ENCODE measurements at places on chromosomes 5 and 9.
A peak's percentile ranks its signal among the peaks of the same experiment; 100 is the strongest.

DNA sequence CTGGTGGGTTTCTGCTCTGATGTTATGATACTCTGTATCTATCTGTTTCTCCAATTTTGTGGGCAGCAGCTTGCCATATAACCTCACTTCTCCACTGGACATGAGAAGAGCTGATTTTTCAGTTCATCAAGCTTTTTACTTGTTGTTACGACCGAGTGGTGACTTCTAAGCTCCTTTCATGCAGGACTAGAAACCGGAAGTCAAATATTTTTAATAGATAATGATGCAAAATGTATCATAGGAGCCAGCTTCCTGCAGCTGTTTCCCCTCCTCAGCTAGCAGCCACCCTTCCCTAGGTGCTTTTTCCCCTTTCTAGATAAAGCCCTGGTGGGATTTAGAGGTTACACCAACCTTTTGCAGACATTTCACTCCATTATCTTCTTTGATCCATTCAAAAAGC is 17.0 kb upstream of the ADAM19 start:
- no peak for DNase-seq

DNA sequence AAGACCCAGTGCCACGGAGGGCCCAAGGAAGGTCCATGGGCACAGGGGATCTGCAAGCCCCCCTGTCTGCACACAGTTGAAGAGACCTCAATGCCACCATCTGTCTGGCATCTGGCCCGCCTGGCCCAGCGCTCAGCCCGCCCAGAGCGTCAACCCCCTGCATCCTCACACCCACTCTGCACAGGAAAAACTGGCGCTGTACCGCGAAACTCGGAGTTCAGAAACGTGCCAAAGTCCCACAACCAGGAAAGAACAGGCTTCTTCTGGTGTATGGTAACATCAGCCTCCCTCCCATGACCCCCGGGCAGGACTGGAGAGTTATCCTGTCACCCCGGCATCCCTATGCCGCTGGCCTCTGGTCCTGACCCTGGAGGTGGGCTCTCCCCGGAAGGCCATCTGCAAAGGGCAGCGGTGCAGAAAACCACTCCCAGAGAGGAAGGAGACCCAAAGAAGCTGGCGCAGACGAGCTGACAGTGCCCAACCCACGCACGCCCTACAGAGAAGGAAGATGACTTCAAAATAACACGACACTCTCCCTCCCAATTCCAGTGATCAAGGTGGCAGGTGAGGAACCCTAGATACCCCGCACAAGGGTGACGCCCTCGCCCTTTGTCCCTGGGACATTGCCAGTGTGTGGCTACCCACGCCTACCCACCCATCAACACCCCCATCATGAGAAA is 18.9 kb downstream of the VAV2 start:
- peak; percentile 58 for DNase-seq

DNA sequence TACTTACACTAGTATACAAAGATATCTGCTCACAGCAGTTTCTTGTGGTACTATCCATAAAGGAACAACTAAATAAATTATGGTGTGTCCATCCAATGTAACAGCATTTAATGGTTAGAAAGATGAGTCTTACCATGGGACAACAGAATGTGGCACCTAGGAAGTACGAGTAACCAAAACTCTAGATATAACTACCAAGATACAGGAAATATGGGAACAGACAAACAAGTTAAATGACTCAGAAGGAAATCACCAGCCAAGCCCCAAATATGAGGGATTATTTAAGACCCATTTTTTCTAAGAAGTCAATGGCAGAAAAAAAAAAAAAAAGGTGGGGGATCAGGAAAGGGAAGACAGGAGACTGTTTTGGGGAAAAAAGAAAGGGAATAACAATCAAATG is 294.8 kb downstream of the PRELID2 start:
- DNase-seq: no peak

DNA sequence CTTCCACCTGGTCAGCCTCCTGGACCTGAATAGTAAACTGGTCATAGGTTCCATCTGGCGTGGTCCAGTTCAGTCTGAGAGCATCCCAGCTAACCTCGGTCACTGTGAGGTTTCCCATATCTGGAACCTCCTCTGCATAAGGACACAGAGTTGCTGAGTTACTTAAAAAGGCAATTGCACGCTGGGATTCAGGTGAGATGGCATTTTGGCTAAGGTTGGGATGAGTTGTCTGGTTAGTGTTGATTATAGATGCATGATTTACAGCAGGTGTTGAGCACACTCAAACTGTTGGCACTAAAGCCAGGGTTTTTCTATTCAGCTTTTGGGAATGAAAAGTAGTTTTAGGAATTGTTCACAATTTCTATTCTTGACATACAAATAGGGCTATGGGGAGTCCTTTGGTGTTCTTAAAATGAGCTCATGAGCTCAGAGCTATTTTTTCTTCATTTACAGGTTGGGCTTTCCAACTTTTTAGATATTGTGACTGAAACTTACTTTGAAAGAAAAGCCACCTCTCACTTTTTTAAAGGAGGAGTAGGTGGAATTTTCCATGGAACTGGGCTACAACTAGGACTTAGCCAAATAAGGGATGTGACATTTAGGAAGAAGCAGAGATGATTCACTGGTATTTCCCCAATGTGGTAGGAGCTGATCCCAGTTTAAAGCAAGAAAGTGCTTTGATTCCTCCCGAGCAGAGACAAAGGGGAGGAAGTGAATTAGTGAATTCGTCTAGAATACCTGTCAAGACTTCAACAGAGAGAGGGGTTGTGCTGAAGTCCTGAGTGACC is 54.7 kb downstream of the TNC start:
- no peak for DNase-seq

DNA sequence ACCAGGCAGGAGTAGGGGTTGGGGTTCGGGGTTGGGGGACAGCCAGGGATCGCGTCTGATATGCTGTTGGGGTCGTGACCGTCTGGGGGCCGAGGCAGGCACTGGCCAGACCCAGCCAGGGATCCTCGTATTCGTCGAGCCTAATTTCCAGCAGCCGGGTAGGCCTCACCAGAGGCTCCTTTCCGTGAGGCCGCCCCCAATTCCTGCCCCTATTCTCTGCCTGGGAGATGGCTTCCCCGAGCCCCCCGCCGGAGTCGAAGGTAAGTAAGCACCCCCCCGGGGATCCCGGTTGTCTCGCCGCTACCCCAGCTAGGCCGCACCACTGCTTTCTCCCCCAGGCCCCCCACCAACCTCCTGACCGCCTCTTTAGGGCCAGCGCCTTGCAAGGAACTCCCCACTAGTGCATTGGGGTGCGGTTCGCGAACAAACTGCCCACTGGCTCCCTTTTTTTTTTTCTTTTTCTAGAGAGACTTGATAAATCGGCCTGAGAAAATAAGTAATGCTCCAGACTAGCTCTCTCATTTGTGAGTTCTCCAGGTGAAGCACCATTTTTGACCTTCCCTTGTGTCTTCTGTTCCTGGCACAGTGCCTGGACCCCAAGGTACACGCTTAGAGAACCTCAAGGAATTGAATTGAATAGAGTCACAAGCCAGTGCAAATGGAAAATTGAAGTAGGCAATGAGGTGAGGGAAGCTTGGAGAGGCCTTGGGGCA is 435 bp downstream of the ZNF189 start:
- peak; percentile 57 for DNase-seq

GRCh38 chr5:11248966-11249365 is 487.9 kb upstream of the DAP start:
- DNase-seq: no peak

GRCh38 chr5:141519605-141520565 is 31.0 kb downstream of the PCDHGC5 start:
- no peak for DNase-seq

DNA sequence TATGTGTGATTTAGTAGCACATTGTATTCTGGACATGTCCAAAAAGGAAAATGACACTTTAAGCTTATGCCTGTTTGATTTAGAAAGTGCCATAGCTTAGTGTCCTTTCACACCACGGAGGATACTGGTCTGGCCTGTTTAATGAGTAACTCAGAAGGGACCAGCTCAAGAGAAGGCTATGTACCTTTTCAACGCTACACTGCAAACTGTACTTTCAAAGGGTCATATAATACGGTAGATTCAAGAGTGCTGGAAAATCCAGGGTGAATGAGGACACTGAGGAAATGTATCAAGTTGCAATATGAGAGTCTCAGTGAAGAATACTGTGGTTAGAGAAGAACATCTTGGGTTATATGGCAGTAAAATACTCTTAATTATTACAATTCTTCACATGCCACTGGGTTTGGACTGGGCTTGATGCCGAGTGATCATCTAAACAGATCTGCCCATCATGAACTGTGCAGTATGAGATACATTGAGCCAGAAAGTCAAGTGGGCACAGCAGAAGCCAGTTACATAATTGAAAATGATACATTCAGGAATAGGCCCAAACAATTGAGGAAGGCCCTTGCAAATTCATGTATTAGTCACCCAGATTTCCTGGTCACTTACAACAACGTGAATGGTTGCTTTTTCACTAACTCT is 1211.5 kb upstream of the CDH9 start:
- no peak for DNase-seq

DNA sequence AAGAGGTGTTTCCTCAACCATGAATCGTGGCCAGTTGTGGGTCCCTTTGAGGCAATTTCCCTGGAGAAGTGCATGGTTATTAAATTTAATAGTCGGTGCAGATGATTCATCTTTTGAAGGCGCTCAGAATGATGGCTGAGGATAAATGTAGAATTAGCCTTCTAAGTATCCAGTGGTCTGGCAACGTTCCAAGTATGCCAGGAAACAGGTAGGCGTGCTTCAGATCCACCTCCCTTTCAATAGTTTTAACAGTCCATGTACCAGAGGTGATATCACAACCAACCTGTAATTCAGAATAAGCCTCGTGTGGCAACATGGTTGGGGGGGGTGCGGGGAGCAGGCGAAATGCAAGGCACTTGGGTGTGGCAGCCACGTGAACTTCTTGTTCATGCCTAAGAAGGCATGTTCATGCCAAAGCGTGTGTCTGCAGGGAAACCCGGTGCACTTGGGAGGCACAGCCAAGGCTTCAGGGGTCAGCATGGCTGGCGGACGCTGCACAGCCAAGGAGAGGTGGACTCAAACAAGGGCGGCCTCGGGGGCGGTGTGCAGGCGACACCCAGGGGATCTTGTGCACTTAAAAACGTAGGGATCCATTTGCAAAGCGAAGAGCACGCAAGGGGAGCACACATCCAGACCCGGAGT is 5.2 kb upstream of the NKD2 start:
- DNase-seq: peak; percentile 95

- DNase-seq: no peak
Observed at GRCh38 chr5:82881571-82882174, 195.5 kb downstream of the TMEM167A start.

DNA sequence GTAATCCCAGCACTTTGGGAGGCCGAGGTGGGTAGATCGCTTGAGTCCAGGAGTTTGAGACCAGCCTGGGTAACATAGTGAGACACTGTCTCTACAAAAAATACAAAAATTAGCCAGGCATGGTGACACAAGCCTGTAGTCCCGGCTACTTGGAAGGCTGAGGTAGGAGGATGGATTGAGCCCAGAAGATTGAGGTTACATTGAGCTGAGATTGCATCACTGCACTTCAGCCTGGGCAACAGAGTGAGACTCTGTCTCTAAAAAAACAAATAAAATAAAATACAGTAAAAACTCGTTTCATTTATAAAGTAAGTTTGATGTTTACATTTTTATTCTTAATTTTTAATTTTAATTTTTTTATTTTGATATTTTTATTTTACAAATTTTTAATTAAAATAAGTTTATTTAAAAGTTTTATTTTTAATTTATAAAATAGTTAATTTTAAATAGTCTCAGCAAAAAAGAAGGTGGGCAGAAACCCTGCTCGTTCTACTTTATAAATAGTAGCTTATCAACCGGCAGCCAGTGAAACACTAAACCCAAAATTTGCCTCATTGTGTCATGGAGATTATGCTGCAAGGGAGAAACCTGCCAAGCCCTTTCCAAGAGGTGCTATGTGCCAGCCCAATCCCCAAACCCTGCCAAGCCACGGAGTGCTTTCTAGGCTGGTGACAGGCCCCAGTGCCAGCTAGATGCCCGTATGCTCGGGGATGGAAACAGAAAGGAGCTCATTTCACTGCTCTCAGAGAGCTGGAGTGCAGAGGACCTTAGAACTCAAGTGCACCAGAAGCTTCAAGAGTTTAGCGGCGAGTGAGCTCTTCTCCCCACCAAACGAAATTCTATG is 38.9 kb downstream of the SERINC5 start:
- no peak for DNase-seq

GRCh38 chr5:10801931-10802666 is 41.1 kb upstream of the DAP start:
- DNase-seq: no peak

DNA sequence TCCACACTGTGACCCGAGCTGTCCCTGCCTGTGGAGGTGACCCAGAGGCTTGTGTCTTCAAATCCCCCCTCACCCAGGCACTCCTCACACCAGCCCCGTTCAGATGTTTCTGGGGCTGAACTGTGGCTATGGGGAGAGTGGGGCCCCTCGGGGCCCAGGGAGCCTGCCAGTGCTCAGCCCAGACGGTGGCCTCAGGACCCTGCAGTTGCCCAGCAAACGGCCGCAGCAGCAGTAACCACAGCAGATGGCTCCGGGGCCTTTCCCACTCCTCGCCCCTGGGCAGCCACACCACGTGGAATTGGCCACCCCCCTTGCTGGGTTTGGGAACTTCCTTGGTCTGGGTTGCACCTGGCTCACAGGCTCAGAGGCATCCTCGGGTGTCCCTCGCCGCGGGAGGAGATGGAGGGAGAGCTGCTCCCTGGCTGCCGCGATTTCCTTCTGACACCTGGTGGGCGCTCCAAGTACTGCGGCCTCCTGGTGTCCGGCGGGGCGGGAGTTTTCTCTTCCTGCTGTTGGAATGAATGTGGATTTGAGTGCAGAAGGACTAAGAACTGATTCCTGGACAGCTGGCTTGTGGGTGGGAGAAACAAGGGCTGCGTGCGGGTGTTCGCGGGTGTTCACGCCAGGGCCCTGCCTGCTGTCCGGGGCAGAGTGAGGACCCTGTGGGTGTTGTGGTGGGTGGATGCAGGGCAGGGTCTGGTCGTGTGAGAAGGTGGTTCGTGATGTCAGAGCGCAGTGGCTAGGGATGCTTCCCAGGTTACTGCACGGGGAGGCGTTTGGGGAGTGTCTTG is 97.5 kb downstream of the COL5A1 start:
- no peak for DNase-seq

GRCh38 chr9:3367185-3367584 is 158.6 kb downstream of the RFX3 start:
- no peak for DNase-seq

- DNase-seq: no peak
Observed at GRCh38 chr5:61267116-61267515, 64.9 kb upstream of the ZSWIM6 start.

GRCh38 chr5:172952034-172952511 is 7.2 kb upstream of the RPL26L1 start:
- DNase-seq: no peak

- no peak for DNase-seq
Observed at GRCh38 chr5:68644971-68645370, 429.4 kb downstream of the PIK3R1 start.

DNA sequence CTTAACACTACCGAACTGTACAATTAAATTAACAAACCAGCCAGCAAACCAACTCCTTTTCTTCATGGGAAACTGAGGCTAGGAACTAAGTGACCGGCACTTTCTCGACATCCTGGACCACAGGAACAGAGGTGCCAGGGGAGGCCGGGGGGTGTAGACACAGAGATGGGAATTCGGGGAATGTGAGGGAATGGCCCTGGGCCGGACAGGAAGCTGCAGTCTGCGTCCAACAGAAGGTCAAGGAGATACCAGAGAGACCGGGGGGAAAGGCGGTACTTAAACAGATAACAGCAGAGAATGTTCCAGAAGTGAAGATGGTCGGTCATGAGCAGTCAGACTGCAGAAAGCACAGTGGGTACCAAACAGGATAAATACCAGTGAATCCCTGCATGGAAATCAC is 40.3 kb downstream of the DBH start:
- DNase-seq: no peak

- DNase-seq: peak; percentile 71
Observed at GRCh38 chr5:9547122-9547947, 1.5 kb upstream of the SEMA5A start.

- no peak for DNase-seq
Observed at GRCh38 chr9:21576331-21577189, 94.4 kb upstream of the IFNE start.
